Right renal pelvis (tissue), 4 donors: ENCODE measurements at places on chromosomes 1 and 21. TPM values are rescaled to one million over a fixed set of nuclear protein-coding genes. Genes with fewer than 3 reads are reported as not detected.

PLA2G2D gene
- not detected for polyA plus RNA-seq

NBPF6 gene
- not detected for polyA plus RNA-seq

FCRL3 gene
- 0.04 TPM for polyA plus RNA-seq

NBPF20 gene
- polyA plus RNA-seq = 2.4 TPM

PSRC1 gene
- polyA plus RNA-seq = 26.5 TPM

SH2D1B gene
- polyA plus RNA-seq = 0.14 TPM

TCEA3 gene
- polyA plus RNA-seq = 51.6 TPM

PGLYRP3 gene
- polyA plus RNA-seq = not detected

SLC2A5 gene
- 1.8 TPM for polyA plus RNA-seq

TENT5C gene
- polyA plus RNA-seq = 3.6 TPM
